ENCODE measurements at places on chromosomes 7 and 10. TPM values are rescaled to one million over a fixed set of nuclear protein-coding genes. Genes with fewer than 3 reads are reported as not detected.

DNA sequence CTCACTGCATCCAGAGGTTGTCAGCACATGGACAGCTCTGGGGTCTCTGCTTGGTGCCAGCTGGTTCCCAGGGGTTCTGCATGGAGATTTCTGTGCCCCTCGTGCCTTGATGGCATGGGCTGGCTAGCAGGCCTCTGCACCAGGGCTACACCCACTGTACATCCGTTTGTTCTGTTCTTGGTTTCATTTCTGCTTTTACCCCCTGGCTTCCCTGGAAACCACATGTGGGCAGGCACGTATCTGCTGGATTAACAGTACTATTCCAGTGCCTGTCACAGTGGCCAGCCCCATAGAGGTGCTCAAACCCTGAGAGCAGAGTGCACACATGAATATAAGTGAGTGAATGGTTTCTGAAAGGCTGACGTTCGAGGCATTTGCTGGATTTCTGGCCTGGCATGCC, 207.2 kb upstream of the GPR26 start:
- no peaks in the 10 kb centered on the region for H3K36me3 ChIP-seq
- no peak overlapping the region for H3K27ac ChIP-seq
- no peaks in the 10 kb centered on the region for H3K4me1 ChIP-seq
- H3K4me3 ChIP-seq: no peak overlapping the region
- peaks cover 12% of the 10 kb centered on the region for H3K27me3 ChIP-seq

- no peak for DNase-seq
- no peak overlapping the region for H3K4me3 ChIP-seq
- H3K4me1 ChIP-seq: no peaks in the 10 kb centered on the region
- H3K27me3 ChIP-seq: peaks cover 12% of the 10 kb centered on the region
- no peak overlapping the region for H3K27ac ChIP-seq
Observed at GRCh38 chr7:22486597-22486996, 13.4 kb downstream of the STEAP1B start.

DNA sequence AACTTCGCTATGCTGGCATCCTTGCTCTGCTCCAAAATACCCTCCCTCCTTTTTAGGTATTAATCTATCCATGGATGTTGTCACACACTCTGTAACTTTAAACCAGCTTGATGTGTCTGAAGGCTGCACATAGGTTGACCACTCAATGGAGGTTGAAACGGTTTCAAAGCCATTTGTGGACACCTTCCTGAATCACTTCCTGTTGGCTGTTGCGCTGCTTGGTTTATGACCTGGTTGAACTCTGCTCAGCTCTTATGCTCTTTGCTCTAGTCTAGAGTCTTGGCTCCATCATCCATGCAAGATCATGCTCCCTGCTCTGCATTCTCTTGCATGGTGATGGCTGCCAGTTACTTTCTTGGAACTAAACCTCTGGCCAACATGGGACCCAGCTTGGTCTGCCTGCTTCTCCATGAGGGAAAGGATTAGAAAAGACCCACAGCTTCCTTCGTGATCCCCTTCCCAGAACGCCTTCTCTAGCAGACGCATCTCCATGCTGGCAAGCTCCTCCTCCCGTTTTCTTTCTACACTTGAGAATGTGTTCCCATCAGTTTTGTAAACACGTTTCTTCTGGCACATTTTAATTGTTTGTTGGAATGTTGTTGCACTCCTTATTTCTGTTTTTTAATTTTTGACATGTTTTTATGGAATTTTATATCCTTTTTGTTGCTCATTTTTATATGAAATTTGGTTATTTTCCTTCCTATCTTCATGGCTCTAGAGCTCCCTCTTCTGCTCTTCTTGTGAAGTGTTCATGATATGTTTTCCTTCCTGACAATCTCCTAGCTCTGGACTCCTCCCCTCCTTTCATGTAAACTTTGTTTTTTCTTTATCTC, 149.8 kb downstream of the XPNPEP1 start:
- H3K36me3 ChIP-seq: no peaks in the 10 kb centered on the region
- H3K4me1 ChIP-seq: no peaks in the 10 kb centered on the region
- H3K27ac ChIP-seq: no peak overlapping the region
- H3K27me3 ChIP-seq: peaks cover 5% of the 10 kb centered on the region
- no peak for DNase-seq

DNA sequence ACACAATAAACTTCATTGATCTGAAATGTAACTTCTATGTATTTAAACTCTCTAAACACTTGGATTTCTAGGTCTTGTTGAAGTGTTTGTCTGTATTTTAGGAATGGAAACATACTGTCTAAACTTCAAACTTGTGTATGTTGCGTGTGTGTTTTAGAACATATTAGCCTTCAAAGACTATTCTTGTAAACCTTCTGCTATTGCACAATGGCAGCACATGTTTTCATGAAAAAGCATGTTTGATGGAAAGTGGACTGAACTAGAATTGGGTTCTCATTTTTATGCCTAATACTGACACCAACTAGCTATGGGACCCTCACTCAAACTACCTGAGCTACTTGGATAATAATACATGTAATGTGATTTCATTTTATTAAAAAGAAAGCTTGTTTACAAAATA, 592.6 kb downstream of the IPMK start:
- H3K4me3 ChIP-seq: no peak overlapping the region
- H3K27ac ChIP-seq: no peak overlapping the region
- no peaks in the 10 kb centered on the region for H3K27me3 ChIP-seq
- no peak for DNase-seq
- H3K36me3 ChIP-seq: no peaks in the 10 kb centered on the region
- no peaks in the 10 kb centered on the region for H3K4me1 ChIP-seq

DNA sequence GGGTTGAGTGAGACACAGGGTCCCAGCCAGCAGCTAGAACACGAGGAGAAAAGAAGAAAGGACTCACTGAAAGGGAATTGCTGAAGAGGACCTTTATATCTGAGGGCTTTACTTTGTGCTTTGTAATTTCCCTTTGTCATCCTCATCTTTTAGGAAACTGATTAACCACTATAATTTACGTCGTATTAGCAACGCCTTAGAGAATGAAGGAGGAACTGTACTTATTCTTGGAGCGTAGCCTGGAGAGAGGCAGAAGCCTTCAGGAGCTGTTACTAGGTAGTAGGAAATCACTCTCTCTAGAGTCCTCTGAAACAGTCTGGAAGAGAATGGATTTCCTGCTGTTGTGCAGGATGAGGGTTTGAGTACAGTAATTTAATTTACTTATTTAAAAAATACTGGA, 101.0 kb upstream of the STEAP1B start:
- H3K27ac ChIP-seq: peak overlapping the region; percentile 73
- H3K4me1 ChIP-seq: peaks cover 38% of the 10 kb centered on the region
- H3K36me3 ChIP-seq: no peaks in the 10 kb centered on the region
- no peak for DNase-seq
- H3K4me3 ChIP-seq: peak overlapping the region; percentile 48

GRCh38 chr10:121393522-121393921, 204.7 kb downstream of the FGFR2 start:
- H3K27ac ChIP-seq: no peak overlapping the region
- peaks cover 15% of the 10 kb centered on the region for H3K27me3 ChIP-seq
- H3K36me3 ChIP-seq: no peaks in the 10 kb centered on the region
- DNase-seq: no peak
- H3K4me1 ChIP-seq: no peaks in the 10 kb centered on the region

DNA sequence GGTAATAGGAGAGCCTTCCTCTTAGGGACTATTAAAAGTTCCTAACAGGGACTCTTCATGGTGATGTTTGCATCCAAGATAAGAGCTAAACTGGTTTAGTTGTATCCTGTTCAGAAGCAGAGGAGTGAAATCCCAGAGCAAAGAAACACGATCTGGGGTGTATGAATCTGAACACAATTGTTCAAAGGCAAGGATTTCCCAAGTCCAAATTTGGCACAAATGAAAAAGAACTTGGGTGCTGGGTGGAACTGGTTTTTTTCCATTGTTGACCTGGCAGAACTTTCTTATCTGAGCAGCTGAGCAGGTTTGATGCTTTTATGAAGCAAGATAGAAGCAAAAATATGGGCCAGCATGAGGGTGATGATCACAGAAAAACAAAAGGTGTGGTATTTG, 6.0 kb downstream of the AGFG2 start:
- H3K4me3 ChIP-seq: peak overlapping the region; percentile 88
- H3K36me3 ChIP-seq: peaks cover 5% of the 10 kb centered on the region
- no peaks in the 10 kb centered on the region for H3K27me3 ChIP-seq
- DNase-seq: no peak
- peak overlapping the region; percentile 91 for H3K27ac ChIP-seq

DNA sequence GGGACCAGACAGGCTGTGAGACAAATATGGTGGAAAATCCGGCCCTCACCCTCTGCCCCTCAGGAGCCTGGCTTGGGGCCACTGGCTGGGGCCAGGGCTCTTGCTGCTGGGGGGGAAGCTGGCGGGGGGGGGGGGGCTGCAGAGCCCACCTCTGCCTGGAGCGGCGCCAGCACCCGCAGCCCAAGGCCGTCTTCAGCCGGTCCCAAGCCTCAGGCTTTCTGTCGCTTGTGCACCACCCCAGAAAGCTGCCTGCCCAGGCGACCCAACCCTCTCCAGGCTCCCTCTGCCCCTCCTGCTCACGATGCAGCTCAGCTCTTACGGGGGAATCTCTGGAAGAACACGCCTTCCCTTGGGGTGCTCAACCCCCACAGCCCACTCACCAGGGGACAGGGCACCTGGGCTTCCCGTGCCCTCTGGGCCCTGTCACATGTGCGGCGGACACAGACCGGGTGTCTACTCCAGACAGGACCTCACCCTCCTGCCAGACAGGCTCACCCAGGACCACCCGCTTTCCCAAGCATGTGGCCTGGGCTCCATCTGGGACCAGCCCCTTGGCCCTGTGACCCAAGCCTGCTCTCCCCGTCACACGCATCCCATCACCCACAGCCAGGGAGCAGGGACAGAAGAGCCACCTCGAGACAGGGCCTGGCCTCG, 43.9 kb downstream of the DPYSL4 start:
- peaks cover 26% of the 10 kb centered on the region for H3K4me1 ChIP-seq
- no peak for DNase-seq
- H3K4me3 ChIP-seq: peak overlapping the region; percentile 74
- peak overlapping the region; percentile 79 for H3K27ac ChIP-seq
- H3K27me3 ChIP-seq: no peaks in the 10 kb centered on the region

- no peak overlapping the region for H3K4me3 ChIP-seq
- H3K4me1 ChIP-seq: no peaks in the 10 kb centered on the region
- no peaks in the 10 kb centered on the region for H3K36me3 ChIP-seq
Observed at GRCh38 chr7:41788556-41788955, 85.7 kb upstream of the INHBA start.

GRCh38 chr7:79245623-79246249, 207.7 kb downstream of the MAGI2 start:
- no peak overlapping the region for H3K4me3 ChIP-seq
- no peaks in the 10 kb centered on the region for H3K36me3 ChIP-seq
- no peak for DNase-seq
- no peak overlapping the region for H3K27ac ChIP-seq
- no peaks in the 10 kb centered on the region for H3K4me1 ChIP-seq
- H3K27me3 ChIP-seq: no peaks in the 10 kb centered on the region

GRCh38 chr7:156487811-156488533, 152.6 kb upstream of the RNF32 start:
- H3K27ac ChIP-seq: no peak overlapping the region
- no peak for DNase-seq
- H3K4me3 ChIP-seq: no peak overlapping the region

DNA sequence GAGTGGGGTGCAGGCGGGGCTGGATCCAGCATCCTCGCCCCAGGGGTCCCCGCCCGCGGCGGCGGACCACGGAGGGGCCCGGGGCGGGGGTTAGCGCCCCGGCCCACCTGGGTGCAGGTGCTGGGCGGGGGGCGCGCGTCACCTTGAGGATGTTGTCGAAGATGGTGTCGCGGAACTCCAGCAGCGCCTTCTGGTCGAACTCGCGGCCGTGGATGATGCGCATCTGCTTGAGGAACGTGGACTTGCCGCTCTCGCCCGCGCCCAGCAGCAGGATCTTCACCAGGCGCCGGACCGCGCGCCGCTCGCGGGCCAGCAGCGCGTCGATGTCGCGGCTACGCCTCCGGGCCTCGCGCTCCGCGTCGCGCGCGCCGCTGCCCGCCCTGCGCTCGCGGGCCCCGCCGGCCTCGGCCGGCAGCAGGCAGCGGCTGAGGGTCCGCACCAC, 376 bp downstream of the GNA12 start:
- H3K4me3 ChIP-seq: peak overlapping the region; percentile 74
- H3K36me3 ChIP-seq: no peaks in the 10 kb centered on the region
- DNase-seq: no peak
- no peak overlapping the region for H3K27ac ChIP-seq
- H3K27me3 ChIP-seq: peaks cover 2% of the 10 kb centered on the region

DNA sequence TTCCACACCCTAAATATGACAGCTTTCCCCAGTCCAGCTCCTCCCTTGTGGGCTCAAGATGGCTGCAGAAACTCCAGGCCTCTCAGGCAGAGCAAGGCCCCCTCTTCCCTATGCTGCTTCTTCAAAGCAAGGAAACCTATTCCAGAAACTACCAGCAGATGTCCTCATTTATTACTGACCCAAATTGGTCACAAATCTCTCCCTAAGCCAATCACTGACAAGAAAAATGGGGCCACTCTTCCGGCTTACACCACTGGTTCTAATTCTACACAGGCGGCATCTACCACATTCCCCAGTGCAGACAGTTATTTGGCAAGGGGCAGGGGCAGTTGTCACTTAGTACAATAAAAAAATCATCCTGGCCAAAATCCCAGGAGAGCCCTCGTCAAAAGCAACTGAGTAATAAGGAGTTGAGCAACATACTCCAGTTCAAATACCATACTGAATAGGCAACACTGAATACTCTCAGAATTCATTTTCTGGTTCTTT, 150.4 kb downstream of the SFMBT2 start:
- peaks cover 66% of the 10 kb centered on the region for H3K4me1 ChIP-seq
- peaks cover 4% of the 10 kb centered on the region for H3K36me3 ChIP-seq
- H3K27ac ChIP-seq: peak overlapping the region; percentile 87
- H3K4me3 ChIP-seq: peak overlapping the region; percentile 63
- DNase-seq: no peak

- peak; percentile 70 for DNase-seq
- peak overlapping the region; percentile 93 for H3K4me3 ChIP-seq
- peak overlapping the region; percentile 90 for H3K27ac ChIP-seq
- peaks cover 10% of the 10 kb centered on the region for H3K4me1 ChIP-seq
Observed at GRCh38 chr7:150368884-150369747, 494 bp downstream of the REPIN1 start.

- H3K27me3 ChIP-seq: peaks cover 52% of the 10 kb centered on the region
- no peak overlapping the region for H3K27ac ChIP-seq
- H3K36me3 ChIP-seq: no peaks in the 10 kb centered on the region
- no peak overlapping the region for H3K4me3 ChIP-seq
- peaks cover 6% of the 10 kb centered on the region for H3K4me1 ChIP-seq
Observed at GRCh38 chr7:29809533-29810155, 3.3 kb downstream of the WIPF3 start.

The NKX1-2 gene
- total RNA-seq: not detected

The PRSS37 gene
- total RNA-seq: not detected

The CNNM1 gene
- not detected for total RNA-seq

The MARVELD1 gene
- 0.75 TPM for total RNA-seq

The CTAGE15 gene
- not detected for total RNA-seq

The ECHDC3 gene
- total RNA-seq: 2.0 TPM

The GNAI1 gene
- not detected for total RNA-seq

The BTBD16 gene
- not detected for total RNA-seq

The SKAP2 gene
- total RNA-seq: 35.7 TPM
